LNCaP clone FGC (cell line): ENCODE measurements at places on chromosomes 11 and 22.

- no peak for DNase-seq
Observed at GRCh38 chr22:41117127-41117965, 25.0 kb downstream of the EP300 start.

DNA sequence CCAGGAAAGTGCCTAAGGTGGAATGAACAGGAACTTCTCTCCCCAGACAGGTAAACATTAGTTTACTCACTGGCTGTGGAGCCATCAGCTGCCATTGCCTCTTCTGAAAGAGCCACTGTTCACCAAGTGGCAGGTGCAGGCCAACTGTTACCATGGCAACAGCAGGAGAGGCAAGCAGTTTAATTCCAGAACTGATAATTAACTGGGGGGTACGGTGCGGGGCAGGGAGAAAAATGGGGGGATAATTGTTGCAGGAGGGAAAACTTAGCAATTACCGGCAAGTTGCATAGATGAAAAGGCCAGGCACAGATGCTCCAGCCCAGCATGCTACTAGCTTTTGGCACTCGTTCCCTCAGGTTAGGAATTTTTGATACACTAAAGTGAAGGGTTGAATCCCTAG is 85.1 kb downstream of the TRIM44 start:
- DNase-seq, result no peak

DNA sequence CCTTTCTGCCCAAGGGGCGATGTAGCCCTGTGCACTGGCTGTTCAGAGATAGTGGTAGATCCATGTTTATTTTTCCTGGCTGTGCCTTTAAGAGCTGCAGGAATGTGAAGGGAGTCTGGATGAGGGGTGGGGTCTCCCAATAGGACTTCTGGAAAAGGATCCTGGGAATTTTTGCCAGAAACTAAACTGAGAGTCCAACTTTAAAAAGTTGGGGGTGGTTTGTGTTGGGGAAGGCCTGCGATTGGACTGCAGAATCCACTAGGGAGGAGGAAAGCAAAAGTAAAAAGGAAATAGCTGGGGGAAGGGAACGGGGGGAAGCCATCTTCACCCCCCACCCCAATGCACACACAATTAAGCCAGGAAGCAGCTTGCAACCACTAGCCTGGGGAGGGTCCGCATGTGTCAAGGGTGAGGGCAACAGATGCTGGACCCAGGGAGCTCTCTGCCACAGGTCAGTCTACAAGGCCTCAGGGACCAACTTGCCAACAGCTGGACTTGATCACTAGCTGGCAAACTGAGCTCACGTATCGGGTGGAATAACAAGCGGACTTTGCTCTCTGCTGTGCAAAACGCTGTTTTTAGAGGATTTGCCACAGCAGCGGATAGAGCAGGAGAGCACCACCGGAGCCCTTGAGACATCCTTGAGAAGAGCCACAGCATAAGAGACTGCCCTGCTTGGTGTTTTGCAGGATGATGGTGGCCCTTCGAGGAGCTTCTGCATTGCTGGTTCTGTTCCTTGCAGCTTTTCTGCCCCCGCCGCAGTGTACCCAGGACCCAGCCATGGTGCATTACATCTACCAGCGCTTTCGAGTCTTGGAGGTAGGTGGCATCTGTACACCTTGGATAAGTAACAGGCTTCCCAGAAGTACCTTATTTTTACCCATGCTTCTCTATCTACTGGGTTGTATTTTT is at the start of gene OLFML1:
TSS of gene OLFML1 (plus strand) at position 321 of the 912 bp plus-strand sequence. CDS start at position 691, 370 bp downstream.
- DNase-seq, result no peak

- DNase-seq, result no peak
Observed at GRCh38 chr11:100878474-100878873, 191.4 kb downstream of the ARHGAP42 start.

GRCh38 chr22:38305471-38306448 is 11.5 kb downstream of the CSNK1E start:
- DNase-seq, result no peak

DNA sequence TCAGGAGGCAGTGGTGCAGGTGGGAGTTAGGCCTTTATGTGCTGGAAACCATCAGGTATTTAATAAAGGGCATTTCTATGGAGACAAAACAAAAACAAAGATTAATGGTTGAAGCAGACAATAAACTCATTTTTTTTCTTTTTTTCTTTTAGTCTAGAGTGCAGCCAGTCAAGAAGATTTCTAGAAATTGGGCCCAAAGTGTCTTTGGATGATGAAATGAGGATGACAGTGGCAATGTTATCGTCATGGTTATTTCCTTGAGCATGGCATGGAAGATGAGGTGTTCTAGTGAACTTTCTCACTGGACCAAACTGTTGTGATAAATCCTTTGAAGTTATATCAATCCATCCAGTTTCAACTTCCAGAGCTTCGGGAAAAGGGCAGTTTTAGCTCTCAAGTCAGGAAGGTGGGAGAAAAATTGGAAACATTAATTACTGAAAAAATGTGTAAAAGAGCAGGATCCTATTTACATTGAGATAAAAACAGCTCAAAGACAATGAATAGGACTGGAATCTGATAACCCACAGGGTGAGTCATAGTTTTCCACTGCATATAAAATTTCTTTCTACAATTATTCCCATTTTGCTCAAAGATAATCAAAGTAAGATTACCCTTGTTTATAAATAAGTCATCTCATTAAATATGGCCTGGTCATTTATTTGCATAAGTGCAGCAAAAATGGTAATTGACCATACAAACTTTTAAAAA is 33.0 kb downstream of the PRR5L start:
- DNase-seq, result no peak

GRCh38 chr11:5004424-5005274 is 10.0 kb downstream of the OR51L1 start:
- DNase-seq, result peak; percentile 57

DNA sequence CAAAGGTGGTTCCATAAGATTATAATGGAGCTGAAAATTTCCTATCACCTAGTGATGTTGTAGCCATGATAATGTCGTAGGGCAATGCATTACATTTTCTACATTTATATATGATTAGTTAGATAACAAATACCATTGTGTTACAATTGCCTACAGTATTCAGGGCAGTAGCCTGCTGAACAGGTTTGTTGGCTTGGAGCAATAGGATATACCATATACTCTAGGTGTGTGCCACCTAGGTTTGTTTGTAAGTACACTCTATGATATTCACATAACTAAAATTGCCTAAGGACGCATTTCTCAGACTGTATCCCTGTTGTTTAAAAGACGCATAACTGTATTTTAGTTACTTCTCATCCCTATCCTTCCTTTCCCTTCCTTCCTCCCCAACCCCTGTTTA is 13.6 kb downstream of the PLEKHB1 start:
- peak; percentile 81 for DNase-seq

DNA sequence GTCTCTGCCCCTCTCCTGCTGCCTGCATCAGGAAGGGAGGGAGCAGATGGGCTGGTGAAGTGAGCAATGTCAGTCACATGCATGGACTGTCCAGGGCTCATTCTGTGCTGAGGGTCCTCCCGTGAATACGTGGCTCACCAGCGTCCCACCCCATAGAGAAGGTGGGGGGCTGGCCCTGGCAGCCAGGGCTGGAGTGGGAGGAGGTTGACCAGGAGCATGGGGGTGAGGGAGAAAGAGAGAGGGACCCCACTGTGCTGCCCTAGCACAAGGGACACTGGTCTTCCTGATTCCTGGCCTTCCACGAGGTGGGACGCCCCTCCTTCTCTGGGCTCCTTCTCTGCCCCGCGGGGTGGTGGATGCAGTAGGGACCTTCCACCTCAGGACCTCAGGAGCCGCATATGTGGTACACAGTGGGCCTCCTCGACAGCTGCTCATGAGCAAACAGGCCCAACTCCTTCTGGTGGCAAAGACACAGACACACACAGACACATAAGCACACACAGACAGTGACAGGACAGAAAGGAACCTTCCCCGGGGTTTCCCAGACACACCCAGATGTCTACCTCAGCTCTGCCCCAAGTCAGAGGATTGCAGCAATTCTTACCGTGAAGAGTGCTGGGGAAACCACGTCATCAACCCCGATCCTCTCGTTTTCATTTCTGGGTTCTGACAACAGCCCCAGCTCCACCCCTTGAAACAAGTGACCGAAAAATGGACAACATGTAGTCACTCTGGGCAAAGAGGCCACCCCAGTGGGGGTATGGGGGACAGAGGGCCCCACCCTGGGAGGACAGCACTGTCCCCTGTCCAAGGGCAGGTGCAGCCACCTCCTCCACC is 3.6 kb upstream of the APOBEC3A start:
- DNase-seq, result no peak

DNA sequence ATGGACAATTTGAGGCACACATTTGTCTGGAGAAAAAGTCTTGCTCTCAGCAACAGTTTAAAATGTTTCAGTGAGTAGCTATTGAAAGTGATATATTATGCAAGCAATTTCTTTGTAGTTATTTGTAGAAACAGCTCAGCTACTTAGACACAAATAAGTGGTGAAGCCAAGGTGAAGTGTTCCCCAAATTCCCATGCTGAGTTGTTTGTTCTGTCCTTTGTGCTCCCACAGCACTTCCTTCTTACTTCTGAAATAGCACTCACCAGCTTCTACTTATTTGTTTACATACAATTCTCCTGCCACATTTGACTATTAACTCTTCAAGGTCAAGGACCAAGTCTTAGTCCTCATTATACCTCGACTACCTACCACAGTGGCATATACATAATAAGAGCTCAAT is 638.6 kb upstream of the LRRC4C start:
- peak; percentile 3 for DNase-seq

DNA sequence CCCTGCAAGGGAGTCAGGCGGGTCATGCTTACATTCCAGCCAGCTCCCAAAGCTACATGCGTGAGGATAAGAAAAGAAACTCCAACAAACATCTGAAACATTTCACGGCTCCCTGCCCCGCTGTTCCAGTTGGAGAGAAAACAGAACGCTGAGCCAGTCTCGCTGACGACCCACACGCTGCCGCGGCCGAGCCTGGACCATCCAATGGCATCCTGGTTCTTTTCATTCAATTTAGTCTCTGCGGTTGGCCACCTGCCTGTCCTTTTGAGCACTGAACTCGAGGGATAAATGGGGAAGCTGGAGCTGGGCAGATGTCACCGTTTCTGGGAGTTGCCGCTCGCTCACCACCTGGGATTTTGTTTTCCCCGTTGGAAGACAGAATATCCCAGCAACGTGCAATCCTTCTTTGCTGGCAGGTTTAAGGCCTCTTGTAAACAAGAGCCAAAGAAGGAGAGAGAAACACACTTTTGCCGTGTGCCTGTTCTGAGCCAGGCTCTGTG is 45.3 kb upstream of the SHISAL1 start:
- DNase-seq, result no peak

DNA sequence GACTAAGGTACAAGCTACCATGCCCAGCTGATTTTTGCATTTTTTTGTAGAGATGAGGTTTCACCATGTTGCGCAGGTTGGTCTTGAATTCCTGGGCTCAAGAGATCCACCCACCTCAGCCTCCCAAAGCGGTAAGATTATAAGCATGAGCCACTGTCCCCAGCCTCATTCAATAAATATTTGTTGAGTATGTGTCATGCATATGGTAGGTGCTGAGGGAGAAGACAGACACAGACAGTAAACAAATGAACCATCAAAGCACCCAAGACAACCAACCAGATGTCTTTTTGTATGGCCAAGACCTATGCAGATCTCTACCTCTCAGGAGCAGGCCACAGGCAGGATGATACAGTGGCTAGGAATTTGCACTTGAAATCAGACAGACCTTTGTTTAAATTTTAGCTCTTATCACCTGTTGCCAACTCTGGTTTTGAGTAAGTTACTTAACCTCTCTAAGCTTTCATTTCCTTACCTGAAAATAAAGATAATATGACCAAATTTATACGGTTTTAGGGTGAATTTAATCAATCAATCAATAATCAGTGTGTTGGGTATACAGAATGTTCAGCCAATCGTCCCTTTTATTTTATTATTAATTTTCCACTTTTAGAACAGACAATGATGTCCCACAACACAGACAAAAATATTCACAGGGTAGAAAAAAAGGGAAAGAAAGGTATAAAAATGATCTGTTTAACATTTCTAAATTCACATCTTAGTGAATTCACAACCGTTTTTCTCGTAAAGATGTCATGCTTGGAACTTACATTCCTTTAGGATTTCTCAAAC is 128.2 kb downstream of the SGSM3 start:
- DNase-seq, result peak; percentile 38

DNA sequence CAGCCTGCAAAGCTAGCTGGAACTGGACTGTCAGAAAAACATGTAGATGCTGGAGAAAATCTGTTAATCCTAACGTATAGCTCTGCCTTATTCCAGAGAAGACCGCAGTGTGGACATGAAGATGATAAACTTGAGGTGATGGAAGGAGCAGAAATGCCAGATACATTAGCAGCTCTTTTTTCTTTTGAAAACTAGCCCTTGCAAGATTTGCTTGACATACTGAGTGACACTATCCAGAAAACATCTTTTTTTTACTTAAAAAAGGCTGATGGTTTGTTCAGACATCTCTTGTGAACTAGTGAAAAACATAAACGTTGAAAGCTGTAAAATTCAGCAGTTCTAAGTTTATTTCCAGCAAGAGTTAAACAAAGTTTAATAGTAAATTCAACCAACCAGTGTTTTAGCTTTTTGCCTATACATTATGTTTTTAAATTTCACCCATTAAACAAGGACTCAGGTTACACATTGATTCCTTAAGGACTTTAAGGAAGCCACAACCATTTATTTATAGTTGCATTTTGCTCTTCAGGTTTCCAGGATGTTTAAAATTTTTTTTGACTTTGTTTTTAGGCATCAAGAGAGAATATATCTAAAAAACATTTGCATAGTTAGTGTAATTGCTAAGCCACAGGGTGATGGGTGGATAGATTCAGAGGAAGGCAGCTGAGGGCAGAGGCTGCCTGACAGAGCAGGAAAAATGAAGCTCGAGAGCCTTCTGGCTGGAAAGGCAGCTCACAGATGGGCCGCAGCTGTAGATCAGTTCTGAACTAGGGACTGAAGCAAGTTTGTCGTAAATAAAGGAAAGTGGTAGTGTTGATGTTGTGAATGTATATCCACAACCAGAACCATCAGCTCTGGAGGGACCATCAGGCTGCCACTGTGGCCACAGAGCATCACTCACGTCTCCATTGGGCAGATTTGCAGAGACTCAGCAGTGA is 9.5 kb downstream of the SNAP29 start:
- no peak for DNase-seq

DNA sequence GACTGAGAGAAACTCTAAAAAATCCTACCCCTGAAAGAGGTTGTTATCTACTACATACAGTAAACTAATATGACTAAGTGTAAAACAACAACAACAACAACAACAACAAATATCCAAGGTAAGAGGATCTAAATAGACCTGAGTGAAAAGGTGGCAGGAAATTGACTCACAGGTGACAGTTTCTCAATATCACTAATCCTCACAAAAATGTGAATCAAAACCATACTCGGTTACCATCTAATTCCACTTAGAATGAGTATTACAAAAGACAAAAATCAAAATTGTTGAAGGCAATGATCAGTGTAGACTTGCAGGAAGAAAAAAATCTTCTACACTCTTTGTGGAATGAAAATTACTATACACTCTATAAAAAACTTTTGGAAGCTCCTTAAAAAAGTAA is 17.5 kb downstream of the RGL4 start:
- no peak for DNase-seq

- DNase-seq, result no peak
Observed at GRCh38 chr11:88174709-88175568, at the start of gene RAB38. RAB38 (minus strand) TSS chr11:88175443; CDS start chr11:88175384, 59 bp downstream.
